Amniotic stem cell (primary cell): ENCODE measurements at places on chromosomes 5 and 9.

GRCh38 chr5:17115855-17116254, 101.6 kb upstream of the BASP1 start:
- no peak for DNase-seq

- no peak for DNase-seq
Measured at GRCh38 chr9:31078175-31078574, 1306.3 kb upstream of the ACO1 start.

DNA sequence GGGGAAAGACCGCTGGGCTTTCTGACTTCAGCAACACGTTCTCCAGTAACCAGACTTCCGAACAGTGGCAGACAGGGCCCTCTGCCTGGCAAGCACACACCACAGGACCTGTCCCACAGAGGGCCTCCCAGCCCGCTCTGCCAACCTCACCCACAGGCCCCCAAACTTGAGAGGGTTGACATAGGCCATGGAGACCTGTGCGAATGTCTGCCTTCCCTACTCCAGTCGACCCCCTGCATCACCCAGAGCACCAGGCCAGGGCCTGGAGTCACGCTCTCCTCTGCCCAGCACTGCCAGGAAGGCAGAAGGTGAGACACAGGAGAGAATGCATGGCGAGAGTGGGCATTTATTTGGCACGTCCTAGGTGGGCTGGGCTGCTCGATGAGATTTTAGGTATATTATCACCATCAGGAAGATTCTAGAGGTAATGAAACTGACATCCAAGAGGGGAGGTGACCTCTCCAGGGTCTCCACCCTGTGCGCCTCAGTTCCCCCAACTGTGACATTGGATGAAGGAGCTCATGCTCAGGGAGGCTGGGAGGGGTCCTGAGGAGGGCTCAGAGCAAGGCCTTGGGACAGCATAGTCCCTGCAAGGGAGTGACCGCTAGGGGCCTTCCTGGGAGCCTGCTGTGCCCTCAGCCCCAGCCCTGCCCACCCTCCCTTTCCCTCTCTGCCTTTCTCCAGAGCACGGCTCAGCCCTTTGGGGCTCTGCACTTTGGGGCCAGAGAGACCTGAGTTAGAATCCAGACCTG, 54.9 kb downstream of the DUSP1 start:
- no peak for DNase-seq

DNA sequence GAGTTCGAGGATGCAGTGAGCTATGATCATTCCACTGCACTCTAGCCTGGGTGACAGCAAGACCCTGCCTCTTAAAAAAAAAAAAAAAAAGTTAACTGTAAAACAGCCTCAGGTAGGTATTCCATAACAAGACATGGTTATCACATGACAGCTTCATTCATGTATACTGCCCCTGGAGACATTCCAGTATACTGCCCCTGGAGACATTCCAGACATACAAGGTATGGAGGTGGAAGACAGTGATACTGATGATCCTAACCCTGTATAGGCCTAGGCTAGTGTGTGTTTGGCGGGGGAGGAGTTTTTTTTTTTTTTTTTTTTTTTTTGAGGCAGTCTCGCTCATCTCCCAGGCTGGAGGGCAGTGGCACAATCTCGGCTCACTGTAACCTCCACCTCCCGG, 105.5 kb downstream of the RICTOR start:
- DNase-seq = no peak

- no peak for DNase-seq
Measured at GRCh38 chr5:115415143-115415491, 118.7 kb upstream of the CCDC112 start.

DNA sequence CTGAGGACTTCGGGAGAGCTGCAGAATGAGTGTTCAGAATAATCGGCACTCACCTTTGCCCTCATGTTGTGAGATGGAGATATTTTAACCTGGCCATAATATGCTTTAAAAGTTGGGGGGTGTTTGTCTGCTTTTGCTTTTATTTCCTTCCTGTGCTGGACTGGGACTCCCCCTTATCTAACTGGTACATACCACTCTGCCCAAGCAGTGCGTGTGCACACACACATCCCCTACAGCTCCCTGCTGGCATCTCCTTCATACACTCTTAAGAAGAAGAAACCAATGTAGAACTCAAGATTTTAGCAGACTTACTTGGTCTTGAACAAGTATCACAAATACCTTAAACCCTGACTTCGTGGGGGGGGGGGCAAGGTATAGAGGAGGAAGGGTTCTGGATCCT, 146.2 kb upstream of the DMRT1 start:
- DNase-seq = no peak

- DNase-seq = no peak
Measured at GRCh38 chr9:75462866-75463265, 374.6 kb downstream of the OSTF1 start.

DNA sequence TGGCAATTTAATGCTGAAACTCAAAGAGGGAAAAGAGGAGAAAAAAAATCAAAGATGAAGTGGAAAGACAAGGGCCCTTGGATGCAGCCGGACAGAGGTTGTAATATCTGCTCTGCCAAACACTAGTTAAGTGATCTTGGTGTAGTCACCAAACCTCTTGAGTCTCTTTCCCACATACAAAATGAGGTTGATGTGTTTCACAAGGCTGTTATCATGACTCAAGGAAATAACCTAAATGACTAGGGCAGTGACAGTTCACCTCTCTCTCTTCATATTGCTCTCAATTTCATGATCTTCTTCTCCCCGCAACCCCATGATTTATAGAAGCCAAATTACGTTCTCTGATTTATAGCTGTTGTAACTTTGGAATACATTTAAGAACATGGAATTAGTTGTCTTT, 44.9 kb downstream of the PIK3R1 start:
- no peak for DNase-seq

DNA sequence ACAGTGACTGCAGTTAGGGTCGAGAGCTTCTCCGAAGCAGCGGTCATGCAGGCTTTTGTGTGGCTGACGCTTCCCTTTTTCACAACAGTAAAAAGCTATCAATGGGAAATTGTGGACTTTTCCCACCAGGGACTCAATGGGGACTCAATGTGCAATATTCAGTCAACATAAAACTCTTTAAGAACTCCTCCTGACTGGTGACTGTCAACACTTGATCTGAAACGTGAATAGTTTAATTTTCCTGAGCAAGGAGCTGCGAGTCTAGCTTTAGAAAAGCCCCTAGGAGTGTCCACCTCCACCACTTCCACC, 28.7 kb downstream of the EXOC3 start:
- DNase-seq = no peak

DNA sequence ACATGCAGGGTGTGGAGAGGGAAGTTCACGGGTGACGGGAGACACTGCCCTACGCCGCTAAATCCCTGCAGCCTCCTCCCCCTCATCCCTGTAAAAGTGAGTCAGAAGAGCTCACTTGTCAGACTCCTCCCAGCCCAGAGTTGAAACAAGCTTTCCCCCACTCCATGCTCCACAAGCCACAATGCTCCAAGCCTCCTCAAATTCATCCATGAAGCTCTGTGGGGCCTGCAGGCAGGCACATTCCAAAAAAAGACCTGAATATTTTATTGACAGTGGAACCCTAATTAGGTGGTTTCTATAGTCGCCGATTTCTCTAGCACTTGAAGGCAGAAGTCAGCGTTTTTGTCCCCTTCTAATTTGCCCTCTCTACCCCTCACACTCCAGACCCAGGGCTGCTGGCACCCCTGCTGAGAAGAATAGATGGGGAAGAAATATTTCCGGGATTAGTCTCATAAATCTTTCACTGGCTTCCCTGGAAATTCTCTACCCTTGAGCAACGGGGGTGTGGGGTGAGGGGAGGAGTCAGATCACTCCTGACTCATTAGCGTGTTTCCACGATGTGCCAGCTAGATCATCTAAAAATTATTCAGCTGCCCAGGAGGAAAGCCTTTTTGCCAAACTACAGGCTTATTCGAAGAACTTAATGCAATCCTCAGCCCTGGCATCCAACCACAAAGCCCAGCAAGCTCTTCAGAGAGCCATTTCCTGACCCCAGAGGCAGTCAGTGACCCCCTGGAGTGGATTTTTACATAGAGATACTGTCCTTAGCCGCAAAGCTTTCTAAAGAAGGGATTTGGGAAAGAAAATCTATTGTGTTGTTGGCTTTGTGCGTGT, 97.1 kb downstream of the ENC1 start:
- DNase-seq = peak; percentile 56

DNA sequence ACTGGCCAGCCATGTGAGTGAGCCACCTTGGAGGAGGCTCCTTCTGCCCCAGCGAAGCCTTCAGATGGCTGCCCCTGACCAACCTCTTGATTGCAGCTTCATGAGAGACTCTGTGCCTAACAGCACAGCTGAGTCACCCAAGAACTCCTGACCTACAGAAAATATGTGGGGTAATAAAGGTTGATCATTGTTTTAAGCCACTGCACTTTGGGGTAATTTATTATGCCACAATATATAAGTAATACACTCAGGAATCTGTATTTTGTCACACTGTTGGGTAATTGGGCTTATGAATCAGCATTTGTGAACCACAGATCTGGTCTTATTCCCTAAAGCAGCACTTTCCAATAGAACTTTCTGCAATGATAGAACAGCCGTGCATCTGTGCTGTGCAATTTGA, 24.4 kb upstream of the VDAC1 start:
- DNase-seq = no peak

GRCh38 chr5:5705010-5705409, 282.5 kb downstream of the ICE1 start:
- no peak for DNase-seq

- DNase-seq = no peak
Measured at GRCh38 chr5:178058321-178059012, 54.9 kb upstream of the N4BP3 start.

- DNase-seq = no peak
Measured at GRCh38 chr5:69170495-69170894, 3.5 kb downstream of the CCNB1 start.

DNA sequence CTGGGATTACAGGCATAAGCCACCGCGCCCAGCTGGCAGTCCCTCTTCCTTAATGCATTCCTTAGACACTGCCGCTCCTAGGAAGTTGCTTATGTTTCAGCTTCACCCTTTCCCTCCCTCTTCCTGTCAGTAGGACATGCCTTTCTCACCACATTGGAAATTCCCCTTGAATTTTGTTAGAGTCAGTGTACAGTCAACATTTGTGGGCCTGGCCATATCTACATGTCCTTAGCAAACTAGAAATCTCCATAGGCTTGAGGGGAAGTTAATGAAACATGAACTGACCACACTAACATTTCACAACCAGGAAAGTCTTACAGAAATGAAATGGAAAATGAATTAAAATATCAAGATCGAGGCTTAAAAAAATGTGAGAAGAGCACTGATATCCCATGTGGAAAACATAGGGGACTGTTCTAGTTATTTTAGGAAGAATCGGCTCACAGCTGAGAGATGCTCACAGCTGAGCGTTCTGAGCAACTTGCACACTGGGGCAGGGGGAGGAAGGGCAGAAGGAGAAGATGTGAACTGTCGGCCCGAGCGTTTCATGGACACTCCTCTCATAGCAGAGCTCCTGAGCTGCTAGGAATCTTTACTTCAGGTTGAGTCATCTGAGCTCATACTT, 21.1 kb upstream of the LVRN start:
- peak; percentile 83 for DNase-seq

DNA sequence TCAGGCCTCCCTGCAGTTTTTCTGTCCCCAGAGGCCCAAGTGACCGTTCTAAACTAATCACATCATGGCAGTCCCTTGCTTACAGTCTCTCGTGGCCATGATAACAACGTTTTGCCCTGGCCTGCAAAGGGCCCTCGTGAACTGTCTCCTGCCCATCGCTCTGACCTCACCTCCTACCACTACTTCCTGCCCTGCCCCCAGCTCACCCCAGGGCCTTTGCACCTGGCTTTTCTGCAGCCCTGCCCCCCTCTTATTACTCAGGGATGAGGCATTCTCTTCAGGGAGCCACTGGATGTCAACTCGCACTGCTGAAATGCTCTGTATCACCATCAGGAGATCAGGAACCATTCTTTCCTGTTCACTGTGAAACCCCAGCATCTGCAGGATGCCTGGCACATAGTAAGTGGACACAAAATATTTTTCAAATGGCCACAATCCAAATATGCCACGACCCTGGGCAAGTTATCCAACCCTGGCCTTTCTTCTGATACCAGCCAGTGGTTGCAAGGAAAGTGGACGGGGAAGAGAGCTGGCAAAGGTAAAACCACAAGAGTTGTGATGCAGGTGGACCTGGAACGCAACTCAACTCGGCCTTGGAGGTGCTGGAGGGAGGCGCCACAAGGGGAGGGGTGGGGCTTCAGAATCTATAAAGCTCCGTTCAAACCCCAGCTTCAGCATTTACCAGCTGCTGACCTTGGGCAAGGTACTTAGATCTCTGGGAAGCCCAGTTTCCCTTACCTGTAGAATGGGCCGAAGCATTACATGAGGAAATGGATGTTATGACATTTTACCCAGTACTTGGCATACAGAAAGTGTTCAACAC, 1.7 kb downstream of the SNCB start:
- DNase-seq = no peak

- DNase-seq = no peak
Measured at GRCh38 chr9:95366731-95367325, 49.3 kb upstream of the FANCC start.

GRCh38 chr5:30802961-30803705, 390.4 kb upstream of the CDH6 start:
- no peak for DNase-seq

GRCh38 chr5:112226215-112226614, 192.9 kb downstream of the EPB41L4A start:
- DNase-seq = no peak

DNA sequence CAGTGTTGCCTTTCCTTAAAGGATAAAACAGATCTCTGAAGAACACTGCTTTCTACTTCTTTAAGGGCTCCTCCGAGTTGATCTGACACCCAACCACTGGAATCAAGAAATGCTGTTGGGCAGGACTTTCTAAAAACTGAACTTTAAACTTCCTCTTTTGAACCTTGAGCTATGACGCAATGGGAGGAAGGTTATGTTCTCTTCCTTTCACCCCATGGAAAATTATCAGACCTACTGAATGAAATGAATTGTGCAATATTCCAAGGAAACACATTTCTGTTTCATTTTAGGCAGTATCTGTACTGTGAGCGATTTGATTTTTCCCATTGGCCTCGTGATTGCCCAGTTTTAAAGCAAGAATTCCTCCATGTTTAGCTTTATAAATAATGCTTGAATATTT, 206.0 kb upstream of the PRR16 start:
- no peak for DNase-seq
